DMS153 (cell line): ENCODE measurements at places on chromosomes 12 and 14.

- DNase-seq, result no peak
Observed at GRCh38 chr14:26685401-26685800, 87.6 kb upstream of the NOVA1 start.

GRCh38 chr12:117829108-117829507 is 139.7 kb downstream of the KSR2 start:
- no peak for DNase-seq

DNA sequence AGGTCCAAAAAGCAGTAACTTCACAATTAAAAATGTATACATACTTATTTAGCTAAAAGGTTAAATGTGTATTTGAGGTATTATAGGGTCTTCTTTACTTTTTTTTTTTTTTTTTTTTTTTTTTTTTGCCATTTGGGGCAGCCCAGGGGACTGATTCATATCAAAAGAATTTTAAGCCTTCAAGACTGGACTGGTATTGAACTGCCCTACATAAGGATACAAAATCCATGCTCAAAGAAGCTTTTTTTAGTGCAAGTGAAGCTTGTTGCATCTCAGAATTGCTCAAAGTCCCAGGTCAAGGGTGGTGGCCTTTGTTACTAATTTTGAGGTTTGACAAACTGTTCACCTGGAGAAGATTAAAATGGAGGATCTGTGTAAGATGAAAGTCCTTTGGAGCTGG is 124.0 kb downstream of the APAF1 start:
- DNase-seq, result no peak

DNA sequence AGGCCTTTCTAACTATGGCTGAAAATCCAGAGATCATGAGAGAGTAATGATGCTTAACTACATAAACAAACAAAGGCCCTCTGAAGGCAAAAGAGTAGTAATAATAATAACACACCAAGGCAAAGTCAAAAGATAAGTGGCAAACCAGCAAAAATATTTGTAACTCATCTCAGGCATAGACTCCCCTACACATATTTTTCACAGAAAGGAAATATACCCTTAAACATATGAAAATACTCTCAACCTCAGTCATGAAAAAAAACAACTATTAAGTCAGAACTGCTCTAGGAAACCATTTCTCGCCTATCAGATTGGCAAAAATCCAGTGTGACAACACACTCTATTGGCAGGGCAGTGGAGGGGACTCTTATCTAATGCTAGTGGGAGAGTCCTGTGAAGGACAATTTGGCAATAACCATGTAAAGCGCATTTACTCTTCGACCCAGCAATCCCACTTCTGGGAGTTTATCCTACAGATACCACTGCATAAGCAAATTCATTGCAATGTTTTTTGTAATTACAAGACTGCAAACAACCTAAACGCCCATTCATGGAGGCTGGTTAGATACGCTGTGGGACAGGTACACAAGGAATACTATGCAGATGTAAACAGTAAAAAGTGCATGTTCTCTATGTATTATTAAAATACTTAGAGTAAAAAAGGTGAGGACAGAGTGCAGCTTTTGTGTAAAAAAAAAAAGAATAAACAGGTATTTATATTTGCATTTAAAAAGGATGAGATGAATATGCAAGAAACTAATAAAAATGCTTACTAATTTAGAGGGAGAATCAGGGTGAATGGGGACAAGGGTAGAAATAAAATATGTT is 26.0 kb upstream of the IL22 start:
- no peak for DNase-seq

GRCh38 chr12:89344043-89344861 is 8.0 kb downstream of the DUSP6 start:
- no peak for DNase-seq

DNA sequence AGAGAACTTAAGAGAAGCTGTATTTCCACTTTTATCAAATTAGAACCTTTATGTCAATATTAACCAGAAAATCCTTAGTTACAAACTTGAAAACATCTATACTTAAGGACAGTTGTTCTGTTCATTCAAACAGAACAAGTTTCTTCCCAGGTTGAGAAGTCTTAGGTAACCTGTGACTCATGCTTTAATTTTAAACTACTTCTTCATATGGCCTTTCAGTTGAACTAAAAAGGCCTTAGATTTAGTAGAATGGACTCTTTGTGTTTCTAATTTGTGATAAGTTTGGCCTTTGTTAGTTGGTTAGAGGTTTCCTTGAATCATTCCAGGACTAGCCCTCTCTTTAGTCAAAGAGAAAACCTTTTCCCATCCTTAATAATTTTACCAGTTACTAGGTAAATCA is 274.2 kb downstream of the FUT8 start:
- DNase-seq, result no peak

DNA sequence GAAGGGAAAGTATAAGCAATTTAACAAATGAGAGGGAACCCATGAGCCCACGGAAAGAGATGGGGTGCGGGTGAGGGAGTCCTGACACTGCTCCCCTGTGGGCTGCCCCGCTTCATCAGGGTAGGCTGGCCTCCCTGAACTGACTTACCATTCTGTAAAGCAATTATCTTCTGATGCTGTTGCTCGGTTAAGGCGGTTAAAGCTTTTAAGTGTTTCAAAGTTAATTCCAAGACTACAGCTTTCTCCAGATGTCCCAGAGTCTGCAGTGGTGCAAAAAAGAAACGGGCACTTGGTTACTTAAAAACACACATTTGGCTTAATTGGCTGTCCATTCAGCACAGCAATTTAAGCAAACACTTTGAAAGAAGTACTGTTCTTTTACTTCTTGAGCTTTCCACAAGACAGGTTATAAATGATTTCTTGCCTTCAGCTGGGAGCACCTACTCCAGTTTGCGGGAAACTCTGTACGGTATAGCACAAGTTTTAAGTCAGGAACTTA is 1.3 kb downstream of the BHLHE41 start:
- no peak for DNase-seq

DNA sequence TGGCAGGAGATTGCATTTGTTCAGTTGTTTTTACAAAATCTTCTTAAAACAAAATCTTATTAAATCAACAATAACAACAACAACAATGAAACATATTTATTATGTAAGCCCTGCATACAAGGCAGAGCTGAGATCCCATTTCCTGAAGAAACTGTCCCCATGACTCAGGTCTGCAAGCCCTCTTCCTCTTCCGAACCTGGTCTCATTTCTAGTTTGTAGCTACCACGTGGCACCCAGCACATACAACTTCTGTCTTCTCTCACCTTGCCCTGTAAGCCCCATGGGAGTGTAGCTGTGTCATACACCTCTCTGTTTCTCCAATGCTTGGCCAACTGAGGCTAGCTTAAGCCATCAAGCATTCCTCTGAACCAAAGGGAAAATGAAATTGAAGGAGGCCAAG is 106.4 kb downstream of the SLC8A3 start:
- no peak for DNase-seq

DNA sequence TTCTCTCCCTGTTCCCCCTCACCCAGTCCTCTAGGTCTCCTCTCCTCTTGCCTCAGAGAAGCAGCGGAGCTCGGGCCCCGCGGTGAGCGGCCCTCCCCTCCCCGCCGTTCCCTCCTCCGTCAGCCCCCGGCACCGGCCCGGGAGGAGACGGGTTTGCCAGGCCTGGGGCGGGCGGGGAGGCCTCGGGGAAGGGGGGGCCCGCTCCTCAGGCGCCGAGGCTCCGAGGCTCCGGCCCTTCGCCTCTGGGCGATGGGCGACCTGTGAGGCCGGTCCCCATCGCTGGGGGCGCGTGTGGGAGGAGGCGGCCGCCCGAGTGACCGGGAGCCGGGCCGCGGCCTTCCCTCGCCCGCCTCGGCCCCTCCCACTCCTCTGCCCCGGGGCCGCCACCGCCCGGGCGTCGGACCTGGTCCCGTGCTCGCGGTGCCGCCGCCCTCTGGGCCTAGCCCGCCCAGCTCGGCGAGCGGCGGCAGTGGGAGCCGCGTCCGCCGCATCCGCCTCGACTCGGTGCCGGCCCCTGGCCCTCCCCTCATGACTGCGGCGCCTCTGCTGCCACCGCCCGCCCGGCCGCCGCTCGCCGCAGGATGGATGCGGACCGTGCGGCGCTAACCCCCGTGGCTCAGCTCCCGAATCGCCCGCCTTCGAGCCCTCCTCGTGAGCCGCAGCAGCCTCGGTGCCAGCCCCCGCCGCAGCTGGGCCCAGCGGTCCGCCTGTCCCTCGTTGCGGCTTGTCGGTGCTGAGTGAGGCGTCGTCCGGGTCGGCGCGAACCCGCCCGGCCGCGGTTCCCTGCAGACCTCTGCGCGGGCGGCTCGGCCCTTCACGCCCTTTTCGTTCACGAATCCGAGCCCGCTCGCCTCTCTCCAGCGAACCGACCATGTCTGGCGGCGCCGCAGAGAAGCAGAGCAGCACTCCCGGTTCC is 574 bp downstream of the WNK1 start:
- peak; percentile 38 for DNase-seq

DNA sequence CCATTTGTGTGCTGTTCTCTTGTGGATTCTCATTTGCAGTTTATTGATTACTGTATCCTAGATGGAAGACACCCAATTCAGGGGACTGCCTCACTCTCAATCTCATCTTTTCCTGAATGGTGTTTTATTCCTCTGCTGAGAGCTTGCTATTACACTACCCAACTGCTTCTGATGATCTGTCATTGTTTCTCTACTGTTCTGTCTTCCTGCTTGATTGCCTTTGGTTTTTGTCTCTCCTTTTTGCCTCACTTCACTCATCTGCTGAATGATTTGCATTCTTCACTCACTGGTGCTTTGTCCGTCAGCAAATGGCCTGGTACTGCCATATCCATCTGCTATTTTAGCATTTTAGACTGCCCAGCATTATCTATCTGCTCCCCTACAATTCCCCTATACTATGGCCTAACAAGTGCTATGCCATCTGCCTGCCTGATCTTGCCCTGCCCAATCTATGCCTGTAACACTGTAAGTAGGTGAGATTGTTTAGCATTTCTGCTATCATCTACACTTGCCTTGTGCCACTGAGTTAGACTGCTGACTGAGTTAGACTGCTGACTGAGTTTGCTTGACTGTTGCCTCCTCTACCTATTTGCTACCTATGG is 335.1 kb downstream of the GPHN start:
- DNase-seq, result no peak

DNA sequence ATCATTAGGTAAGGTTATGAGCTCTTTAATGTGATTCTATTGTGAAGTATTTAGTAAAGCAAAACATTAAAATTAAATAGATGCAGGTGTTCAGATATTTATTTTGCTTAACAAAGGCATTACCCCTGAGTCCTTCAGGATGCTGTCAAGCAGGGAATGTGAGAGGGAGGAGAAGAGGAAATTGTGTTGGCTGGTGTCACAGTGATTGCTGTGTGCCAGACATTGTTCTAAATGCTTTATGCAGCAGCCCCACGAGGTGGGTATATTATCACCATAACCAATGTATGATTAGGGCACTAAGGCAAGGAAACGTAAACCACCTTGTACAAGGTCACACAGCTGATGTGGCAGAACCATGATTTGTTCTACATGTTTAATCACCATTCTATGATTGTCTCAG is 80.1 kb downstream of the STAB2 start:
- peak; percentile 61 for DNase-seq

GRCh38 chr14:96442355-96442754 is 50.4 kb downstream of the AK7 start:
- DNase-seq, result no peak

- DNase-seq, result no peak
Observed at GRCh38 chr12:57456737-57457490, 1.8 kb downstream of the INHBE start.

- no peak for DNase-seq
Observed at GRCh38 chr14:49935526-49935925, 42.6 kb downstream of the ARF6 start.

- peak; percentile 60 for DNase-seq
Observed at GRCh38 chr14:51394804-51395203, 154.8 kb downstream of the TMX1 start.

DNA sequence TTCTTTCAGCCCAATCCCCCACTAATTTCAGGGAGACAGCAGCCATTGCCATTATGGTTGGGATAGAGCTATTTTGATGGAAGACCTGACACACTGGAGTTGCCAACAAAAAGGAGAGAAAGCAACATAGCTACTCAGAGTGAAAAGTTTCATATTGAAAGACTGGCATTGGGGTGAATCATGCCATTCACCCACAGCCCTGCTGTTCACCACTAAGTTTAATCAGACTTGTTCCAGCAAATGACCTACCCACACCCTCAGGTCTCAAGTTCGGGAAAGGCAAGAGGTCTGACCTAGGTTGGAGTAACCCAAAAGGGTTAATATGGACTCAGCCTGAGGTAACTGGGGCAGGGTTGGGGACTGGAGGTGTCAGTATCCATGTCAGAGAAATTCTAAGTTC is 169.2 kb downstream of the PAWR start:
- no peak for DNase-seq

DNA sequence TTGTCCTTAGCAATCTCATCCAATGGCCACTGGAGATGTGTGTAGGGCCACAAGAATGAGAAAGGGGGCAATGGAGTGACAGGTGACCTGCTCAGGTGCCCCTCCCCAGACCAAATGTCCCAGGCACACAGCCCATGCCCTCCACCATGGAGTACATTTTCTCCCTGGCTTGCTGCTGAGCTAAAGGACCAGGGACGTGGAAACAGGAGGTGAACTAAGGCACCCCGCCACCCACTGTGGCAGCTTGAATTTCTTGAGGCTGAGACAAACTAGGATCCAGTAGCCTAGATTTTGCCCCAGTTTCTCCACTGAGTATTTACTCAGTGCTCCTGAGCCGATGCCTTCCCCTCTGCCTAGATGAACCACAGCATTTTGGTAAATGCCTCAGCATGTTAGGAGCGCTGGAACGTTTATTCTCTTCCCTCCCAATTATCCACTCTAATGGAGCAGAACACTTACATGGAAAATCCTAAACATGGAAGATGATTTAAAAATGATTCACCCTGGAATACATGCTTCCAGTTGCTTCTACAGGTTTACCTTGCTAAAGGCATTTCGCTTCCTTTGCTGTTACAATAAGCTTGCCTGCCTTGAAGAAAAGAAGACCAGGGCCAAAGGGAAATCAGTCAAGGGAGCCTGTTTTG is 198.0 kb downstream of the ZFP36L1 start:
- no peak for DNase-seq

GRCh38 chr14:64891173-64891838 is 11.6 kb upstream of the SPTB start:
- no peak for DNase-seq

GRCh38 chr12:109179927-109180326 is 63.5 kb downstream of the ACACB start:
- no peak for DNase-seq

DNA sequence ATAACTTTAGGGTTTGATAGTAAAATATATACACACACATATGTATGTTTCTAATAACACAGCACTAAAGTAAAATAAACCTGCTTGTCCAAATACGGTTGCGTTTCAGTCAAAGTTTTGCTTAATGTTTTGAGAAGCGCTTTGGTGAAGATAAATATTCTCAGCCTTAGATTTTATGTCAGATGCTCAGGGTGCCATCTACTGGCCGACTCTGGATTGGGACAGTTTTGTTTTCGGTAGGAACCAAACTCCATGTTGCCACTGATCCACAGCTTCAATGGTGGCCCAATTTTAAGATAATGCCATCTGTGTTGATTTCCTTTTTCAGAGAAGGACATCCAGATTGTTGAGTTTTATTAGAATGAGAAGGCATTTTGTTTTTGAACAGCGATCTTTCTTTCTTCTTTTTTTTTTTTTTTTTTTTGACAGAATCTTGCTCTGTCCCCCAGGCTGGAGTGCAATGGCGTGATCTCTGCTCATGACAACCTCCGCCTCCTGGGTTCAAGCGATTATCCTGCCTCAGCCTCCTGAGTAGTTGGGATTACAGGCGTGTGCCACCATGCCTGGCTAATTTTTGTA is 43.1 kb downstream of the LLPH start:
- peak; percentile 13 for DNase-seq
